Mucosa of gallbladder (tissue), 1 donor: ENCODE measurements at places on chromosomes 16 and 17.

GRCh38 chr17:50328363-50329325 is 17.3 kb upstream of the XYLT2 start:
- DNase-seq = no peak

DNA sequence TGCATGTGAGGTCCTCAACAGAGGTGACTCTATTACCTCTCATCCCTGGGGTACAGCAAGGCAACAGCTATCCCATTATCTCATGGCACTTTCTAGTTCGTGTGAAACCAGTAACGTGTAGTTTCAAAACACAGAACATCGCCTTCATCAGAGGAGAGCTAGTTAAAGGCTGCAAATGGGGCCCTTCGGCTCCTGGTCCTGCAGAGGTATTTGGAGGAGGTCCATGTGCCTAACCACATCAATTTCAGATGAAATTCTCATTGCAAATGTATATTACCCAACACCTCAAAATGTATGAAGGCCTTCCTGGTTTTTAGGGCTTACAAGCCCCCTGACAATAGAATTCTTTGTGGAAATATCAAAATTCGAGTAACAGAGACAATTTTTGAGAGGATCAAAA is 95.7 kb upstream of the PSMD7 start:
- no peak for DNase-seq

- DNase-seq = no peak
Measured at GRCh38 chr17:306536-307294, 45.9 kb downstream of the RPH3AL start.

GRCh38 chr16:62105244-62105643 is 69.0 kb upstream of the CDH8 start:
- no peak for DNase-seq

GRCh38 chr16:71758293-71758760 is 33.8 kb upstream of the PHLPP2 start:
- DNase-seq = no peak

- DNase-seq = no peak
Measured at GRCh38 chr16:20948444-20948843, 47.9 kb downstream of the LYRM1 start.

DNA sequence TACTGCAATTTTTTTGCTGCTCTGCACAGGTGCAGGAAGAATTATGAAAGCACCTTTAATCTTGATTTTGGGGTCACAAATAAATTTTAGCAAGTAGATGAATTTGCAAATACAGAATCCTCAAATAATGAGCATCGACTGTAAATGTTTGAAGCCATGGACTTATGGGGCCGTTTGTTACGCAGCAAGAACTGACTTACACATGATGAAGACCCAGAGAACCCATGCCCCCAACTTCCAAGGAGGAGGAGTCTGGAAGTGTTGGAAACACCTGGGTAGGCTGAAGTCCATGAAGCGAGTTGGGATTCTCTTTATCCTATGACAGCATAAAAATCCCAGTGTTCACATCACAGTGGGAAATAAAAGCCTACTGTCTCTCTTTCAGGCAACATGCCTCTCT is 176.6 kb downstream of the RBFOX3 start:
- no peak for DNase-seq

GRCh38 chr16:83744441-83744981 is 63.3 kb upstream of the HSBP1 start:
- DNase-seq = peak; percentile 20

DNA sequence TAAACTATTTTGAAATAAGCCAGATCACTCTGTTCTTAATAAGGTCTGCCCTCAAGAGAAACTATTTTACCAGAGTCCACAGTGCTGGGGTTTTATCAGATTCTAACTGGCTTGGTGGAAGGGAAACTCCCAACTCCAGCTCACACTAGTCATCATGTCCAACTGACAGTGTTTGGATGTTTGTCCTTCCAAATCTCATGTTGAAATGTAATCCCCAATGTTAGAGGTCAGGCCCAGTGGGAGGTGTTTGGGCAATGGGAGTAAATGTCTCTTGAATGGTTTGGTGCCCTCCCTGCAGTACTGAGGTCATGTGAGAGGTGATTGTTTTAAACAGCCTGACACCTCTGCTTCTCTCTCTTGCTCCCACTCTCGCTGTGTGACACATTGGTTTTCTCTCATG is 1301.0 kb upstream of the CDH8 start:
- no peak for DNase-seq

- DNase-seq = no peak
Measured at GRCh38 chr16:79001156-79001967, 599.2 kb downstream of the MAF start.

DNA sequence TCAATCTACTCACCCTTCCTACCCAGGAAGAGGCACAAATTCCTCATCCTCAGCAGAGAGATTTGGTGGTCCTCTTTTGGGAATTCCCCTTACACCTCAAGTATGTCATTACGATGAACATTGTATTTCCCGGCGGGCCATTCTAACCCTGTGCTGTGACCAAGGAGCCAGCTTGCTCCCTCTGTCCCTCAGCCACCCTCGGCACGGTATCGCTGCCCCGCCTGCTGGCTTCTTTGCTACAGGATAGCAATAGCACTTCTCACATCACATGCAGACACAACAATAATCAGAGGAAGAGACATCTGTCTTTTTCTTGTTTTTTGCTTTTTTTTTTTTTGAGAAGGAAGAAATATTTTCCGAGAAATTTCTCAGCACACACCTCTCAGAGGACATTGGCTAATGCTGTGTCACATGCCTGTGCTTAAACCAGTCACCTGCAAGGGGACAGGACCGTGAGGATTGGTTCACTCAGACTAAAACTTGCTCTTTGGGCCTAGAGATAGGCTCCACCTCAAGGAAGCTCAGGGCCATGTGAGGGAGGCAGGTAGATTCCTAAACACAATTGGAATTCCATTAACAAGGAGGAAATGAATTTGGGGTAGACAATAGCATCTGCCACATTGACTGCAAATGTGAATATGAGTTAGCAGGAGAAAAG is 41.2 kb downstream of the TMC5 start:
- DNase-seq = no peak

DNA sequence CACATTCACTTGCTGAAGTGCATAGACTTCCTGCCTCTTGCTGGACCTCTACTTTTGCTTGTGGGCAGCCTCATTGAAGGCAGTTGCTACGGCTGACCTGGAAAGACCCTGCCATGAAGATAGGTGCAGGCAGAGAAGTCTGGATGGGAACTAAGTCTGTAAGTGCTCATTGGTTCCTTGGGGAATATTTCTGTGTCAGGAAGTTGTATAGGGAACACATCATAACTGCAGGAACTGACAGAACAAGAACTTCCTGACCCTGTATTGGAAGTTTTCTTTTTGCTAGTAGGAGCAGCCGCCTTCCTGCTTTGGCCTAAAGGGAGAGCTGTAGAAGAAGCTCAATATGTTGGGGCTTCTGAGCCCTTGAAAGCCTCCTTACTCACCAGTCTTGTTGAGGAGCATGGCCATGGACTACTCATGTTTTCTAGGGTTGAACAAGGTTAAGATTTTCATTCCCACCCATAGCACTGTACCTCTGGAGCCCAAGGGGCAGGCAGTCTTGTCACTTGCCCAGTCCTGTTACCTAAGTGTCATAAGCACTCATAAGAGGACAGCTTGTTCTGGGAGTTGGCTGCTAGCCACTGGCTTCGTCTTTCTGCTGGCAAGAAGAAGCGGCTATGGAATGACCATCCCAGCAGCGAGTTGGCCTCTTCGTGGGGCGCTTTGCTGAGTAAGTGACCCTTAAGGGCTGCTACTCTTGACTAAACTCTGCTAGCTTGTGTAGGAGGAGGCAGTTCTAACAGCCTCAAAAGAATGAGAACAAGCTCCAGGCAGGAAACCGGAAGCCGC is 7.2 kb downstream of the UBFD1 start:
- DNase-seq = no peak

DNA sequence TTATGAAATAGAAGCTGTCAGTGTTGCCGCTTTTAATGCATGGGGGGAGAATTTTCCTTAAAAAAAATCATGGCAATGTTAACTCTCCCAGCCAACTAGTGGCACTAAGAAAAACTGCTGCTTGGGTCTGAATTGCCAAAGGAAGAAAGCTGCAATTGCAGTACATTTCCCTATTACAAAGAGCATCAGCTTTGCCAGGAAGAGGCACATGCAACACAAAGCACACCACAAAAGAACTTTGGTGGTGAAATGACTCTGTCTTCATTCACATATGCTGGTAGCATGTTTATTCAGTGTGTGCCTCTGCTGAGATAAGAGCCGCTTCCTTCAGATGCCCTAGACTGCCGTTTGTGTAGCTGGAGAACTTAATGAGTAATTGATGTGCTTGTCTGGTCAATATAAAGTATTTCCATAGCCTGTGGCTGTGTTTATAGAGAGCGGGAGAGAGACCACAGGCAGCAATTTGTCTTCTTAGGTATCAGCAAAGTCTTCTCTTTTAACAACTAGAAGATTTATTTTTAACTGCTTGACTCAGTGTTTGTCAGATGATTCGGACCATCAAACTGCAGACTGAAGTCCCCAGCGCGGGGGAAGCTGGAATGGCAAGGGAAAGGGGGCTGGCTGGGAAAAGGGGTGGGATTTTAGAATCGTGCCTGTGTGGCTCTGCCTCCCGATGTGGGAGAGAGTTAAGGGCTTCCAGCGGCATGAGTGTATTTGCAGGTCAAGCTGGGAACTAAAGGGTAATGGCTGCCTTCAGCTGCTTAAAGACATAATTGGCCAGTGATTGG is 115.1 kb downstream of the MRTFB start:
- DNase-seq = no peak

DNA sequence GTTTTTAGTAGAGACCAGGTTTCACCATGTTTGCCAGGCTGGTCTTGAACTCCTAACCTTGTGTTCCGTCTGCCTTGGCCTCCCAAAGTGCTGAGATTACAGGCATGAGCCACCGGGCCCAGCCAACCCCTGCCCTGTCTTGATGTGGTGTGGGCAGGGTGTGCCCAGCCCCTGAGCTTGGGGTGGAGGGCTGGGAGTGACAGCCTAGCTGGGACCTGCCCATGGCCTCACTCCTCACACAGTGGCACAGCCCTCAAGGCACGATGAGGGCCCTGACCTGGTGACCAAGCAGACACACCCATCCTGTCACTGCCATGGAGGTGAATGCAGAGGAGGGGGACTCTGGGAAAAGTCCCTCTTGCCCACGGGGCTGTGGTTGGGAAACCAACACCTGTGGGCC is 3.0 kb downstream of the IL32 start:
- DNase-seq = no peak

DNA sequence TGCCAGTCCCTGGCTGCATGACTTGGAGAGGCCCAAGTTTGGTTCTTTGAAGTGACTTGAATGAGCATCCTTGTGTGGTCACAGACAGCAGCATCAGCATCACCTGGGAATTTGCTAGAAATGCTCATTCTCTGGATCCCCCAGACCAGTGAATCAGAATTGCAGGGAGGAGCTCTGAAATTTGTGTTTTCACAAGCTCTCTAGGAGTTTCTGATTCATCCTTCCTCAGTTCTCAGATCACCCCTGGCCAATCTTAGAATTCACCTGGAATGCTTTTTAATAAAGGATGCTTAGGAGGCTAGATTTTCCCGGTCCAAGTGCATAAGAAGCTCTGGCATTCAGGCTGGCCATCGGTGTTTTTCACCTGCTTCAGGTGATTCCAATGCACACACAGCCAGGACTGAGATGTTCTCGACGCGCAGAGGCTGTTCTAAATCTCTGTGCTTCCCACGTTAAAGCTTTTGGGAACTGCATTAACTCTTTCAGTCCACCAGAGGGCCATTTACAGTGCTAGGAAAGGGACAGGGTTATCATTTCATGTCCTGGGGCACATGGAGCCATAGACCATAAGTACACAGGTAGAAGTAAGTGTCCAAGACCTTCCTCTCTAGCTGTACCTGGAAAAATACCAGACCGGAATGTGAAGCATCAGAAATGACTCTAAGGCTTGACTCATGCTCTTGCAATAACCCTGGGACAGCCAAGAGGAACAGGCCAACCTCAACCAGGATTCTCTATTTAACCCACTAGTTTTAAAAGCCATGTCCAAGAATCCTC is 85.7 kb upstream of the XYLT1 start:
- no peak for DNase-seq

DNA sequence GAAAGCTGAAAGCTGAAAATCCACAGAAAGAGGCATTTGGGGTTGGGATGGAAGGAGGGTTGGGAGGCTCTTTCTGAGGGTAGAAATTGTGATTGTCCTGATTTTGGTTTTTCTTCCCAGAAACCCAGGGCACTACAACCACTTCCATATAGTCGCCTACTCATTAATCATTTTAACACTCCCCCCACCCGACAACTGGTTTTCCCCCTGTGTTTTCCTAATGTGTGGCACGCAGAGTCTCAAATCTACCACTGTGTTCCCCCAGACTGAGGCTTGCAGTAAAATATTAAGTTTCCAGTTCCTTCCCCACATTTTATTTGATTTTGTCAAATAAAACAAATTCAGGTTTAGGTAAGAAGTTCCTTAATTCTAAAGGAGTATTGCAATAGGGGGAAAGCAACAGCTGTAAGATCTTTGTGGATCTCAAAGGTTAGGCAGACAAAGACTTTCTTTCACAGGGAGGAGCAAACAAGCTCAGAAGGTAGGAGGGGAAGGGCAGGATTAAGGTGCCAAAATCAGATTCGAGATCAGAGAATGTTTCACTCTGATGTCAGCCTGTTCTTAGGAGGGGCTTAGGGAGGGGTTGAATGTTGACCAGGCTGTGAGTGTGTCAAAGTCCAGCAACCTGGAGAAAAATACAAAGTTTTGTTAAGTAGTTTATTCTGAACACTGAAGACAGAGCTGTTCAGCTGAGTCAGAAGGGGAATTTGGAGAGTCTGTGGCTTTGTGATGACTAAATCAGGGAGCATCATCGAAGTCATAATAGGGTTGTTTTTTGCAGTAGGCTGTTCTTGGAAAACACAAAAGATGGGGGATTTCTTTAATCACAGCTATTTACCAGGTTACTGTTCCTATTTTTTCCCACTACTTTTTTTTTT is 3.6 kb downstream of the ZNF267 start:
- no peak for DNase-seq

DNA sequence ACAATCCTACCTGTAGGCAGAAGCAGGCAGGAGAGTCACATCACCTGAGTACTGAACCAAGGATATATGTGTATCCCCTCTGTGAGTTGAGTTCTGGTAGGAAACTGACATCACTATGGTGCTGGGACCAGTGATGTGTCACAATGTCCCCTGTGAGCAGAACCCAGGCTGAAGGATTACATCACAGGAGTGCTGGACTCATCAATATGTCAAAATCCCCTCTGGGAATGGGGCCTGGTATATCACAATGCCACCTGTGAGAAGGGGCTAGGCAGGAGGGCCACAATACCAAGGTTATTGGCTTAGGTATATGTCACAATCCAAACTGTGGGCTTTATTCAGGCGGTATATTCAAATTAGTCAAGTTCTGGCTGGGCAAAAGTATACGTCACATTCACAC is 2098.3 kb downstream of the TP53TG3F start:
- DNase-seq = no peak

DNA sequence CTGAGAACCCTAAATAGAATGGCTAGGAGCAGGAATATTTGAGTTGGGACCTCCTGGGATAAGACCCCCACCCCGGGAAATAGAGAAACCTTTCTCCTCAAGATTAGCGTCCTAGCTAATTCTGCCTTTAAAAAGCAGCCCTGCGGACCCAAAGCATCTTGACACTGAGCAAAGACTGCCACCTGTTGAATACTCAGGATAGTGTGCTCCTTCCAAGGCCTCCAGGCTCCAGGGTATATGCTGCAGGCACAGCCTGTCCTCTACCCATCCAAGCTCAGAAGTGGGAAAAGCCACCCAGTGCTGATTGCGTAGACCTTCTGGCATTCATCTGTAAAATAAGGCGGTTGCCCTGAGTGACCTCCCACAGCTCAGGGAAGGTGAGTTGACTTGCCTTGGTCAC is 456.2 kb upstream of the DYNLRB2 start:
- peak; percentile 63 for DNase-seq
